ENCODE measurements at places on chromosomes 11 and 22.
A peak's percentile ranks its signal among the peaks of the same experiment; 100 is the strongest.

GRCh38 chr22:37419370-37419968 lies 7.8 kb downstream of the ELFN2 start:
- DNase-seq, result no peak

DNA sequence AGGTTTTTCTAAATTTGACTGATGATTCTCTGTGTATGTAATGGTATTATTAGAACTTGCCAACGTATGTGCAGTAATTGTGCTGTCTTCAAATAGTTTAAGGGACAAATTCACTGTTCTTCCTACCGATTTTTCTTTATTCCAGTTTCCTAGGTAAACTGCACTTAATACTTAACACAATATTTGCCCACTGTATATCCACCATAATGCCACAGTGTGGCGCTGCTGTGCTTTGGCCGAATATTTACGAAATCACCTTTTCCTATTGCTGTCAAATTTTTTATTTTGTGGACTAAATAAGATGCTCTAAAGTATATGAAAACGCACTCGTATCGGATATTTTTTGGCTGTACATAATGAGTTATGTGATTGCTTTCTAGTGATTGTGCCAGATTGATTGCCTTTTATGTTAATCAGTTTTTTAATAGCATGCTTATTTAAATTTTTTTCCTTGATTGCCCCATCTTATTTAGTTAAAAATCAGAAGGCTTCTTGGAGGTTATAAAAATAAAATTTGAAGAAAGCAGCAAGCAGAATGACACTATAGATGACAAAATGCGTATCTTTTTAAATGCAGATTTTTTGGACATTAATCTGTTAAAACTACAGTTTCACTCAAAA lies 10.5 kb downstream of the AASDHPPT start:
- DNase-seq, result no peak

GRCh38 chr11:128531588-128531987 lies 55.8 kb downstream of the ETS1 start:
- DNase-seq, result no peak

- DNase-seq, result no peak
Measured at GRCh38 chr11:18416459-18416858, 4.3 kb downstream of the LDHC start.

- DNase-seq, result no peak
Measured at GRCh38 chr11:131868629-131869507, 498.5 kb downstream of the NTM start.

DNA sequence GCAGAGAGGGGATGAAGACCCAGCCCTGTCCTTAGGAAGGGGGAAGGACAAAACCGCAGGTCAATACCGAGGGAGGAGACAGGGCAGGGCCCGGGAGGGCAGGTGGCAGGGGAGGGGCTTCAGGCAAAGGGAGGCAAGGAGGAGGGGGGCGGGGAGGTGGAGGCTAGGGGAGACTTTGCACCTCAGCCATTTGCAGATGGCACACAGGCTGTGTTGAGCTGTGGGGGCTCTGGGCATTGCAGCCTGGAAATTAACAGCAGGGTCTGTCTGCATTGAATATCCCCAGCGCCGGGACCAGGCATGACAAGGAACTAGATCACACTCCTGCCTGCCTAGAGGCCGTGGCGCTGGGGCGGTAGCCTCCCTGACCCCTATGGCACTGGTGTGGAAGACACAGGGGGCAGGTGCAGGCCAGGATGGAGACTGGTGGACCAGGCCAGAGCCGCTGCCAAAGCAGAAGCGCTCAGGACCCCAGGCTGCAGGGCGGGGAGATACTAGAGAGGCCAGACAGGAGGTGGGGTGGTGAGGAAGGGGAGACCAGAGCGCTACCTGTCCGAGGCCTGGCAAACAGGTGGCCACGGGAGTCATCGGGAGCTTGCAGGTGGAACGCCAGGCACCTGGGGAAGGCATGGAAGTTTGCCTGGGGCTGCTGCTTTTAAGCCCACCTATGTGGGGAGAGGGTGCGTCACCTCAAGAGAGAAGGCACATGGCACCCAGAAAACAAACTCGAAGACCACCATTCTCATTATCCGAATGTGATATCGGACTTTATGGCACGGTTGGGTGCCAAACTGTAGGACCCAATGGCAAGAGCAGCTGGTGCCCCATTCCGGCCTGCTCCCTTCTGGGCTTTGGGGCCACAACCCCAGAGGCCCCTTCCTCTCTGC lies 11.5 kb downstream of the CBX6 start:
- DNase-seq, result peak; percentile 44

DNA sequence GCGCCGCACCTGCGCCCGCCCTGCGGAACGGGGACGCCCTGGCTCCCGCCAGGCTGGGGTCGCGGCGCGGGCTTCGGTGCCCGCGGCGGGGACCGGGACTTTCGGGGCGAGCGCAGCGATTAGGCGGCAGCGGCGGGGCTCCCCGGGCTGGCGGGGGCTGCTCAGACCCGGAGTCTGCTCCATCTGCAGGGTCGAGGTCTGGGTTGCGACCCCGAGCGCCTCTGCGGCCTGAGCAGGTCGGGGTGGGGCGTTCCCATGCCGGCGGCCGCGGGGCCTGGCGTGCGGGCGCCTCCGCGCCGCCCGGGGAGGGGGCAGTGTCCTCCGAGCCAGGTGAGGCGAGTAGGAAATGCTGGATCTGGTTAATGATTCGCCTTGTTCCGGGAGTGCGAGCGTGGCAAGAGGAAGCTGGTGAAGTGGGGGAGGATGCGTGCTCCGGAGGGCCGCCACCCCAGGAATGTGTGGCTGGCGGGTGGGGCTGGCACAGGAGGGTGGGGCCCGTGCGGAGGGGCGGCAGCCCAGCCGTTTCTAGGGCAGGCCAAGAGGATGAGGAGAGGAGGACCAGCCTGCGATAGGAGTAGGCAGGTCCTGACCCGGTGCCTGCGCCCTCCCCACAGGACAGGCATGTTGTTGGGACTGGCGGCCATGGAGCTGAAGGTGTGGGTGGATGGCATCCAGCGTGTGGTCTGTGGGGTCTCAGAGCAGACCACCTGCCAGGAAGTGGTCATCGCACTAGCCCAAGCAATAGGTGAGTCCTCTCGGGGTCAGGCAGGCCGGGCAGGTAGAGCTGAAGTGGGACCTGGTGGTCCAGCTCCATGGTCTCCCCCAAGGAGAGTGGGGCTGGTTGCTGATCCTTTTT lies 606 bp downstream of the RASSF7 start:
- no peak for DNase-seq

DNA sequence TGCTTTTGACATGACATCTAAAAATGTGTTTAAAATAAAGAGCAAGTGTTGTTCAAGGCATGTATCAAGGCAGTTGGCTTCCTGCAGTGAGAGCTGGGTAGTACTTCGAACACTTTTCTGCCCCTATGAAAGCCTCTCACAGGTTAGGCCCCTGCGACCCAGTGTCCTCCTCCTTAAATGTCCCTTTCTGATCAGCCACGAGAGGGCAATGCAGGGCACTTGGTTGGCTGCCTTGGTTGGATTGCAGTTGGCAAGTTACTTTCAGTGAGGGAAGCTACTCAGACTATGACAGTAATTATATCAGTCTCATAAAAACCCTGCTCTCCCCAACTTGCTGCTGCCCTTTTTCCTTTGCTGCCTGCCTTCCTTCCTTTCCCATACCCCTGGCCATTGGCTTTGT lies 743.8 kb downstream of the NTM start:
- DNase-seq, result peak; percentile 52

DNA sequence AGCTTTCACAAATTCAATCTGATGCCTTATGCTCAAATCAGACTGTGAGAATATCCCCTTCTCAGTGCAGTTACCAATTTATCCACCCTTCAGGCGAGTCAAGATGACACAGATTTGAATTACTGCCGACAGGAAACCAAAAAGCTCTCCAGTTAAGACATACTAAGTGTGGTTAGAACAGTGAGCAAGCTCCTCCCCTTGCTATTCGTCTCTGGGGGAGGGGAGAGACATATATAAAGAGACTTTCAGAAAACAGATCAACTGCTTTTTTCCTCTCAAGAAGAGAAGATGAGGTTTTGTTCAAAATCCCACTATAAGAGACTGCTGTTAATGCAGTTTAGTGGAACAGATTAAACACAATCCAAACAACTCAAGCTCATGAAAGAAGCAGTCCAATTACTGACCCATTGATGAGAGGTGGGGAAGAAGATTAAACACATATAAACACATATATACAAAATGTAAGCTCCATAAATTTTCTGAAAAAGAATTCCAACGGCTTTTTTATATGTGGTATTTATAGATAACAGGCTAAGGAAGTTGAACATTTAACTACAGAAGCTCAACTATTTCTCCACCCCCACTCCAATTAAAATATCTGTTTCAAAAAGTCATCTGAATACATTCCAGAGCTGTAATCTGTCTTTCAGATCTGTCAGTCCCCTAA lies 102.7 kb downstream of the MRTFA start:
- no peak for DNase-seq

- DNase-seq, result no peak
Measured at GRCh38 chr11:12280838-12281565, 96.4 kb upstream of the PARVA start.

DNA sequence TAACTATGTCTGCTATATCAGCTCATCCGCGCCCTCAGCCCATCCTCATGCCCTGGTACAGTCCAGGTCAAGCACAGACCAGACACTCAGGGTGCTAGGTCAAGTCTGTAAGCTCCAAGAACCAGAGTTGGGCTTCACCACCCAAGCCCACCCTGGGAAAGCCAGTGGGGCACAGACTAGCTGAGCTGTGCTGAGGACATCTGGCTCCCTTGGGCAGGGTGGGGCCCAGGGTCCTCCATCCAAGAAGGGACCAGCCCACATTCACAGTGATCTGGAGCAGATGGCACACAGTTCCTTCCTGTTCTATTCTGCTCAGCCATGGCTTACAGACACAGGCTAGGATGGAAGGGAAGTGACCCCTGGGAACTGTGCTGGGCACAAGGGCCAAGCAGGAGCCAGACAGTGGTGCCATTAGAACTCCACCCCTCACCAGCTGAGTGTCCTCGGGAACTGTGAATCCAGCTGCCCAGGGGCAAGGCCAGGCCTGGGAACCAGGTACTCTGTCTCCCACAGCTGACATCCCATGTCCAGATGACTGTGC lies 9.1 kb downstream of the P2RY6 start:
- no peak for DNase-seq

DNA sequence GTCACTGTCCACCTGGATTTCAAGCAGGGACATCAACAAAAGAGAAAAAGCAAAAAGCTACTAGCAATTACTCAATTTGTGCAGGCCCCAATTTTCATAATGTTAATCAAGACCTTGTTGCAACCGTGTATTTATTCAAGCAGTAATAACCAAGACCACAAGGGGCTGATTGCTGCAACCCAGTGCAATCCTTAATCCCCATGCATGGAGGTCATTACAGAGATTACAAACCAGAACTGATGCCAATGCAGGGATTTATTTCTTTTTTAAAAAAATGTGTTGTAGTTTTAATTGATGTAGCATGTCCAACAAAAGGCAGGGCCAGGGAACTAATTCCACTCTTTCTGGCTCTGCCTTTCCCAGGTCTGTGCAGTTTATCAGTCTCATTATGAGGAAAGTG lies 18.4 kb downstream of the TECTA start:
- no peak for DNase-seq

- no peak for DNase-seq
Measured at GRCh38 chr11:121613724-121614123, 161.0 kb upstream of the SORL1-AS1 start.

GRCh38 chr11:45042560-45042959 lies 91.9 kb upstream of the TP53I11 start:
- DNase-seq, result no peak

GRCh38 chr11:63613517-63614135 lies 607 bp downstream of the PLAAT3 start:
- DNase-seq, result no peak

DNA sequence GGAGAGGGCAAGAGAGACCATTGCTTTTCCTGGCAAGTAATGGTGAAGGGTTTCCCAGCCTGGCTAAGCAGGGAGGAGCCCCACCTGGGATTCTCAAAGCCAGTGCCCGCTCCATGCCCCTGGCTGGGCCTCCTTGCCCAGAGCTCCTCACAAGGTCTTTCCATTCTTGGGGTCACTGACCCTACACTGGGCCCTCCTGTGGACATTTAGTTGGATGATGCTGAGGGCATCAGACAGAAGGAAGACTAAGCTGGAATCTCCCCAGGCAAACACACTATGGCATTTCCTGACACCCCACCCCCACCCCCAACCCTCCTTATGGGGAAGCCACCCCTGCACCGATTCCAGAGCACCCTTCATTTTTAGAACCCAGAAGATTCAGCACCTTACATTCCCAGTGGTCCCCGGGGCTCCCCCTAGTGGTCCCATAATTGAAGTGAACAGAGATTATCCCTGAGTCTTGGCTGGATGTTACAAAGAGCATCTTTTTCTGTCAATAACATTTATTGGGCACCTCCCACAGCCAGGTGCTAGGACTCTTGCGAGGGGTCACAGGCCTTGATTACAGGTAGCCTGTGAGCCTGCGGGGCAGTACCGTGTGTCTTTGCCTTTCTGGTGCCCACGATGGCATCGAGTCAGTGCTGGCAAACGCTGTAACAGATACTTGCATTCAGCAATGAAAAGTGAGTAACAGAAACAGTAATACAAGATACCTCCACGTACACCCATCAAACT lies 548.5 kb downstream of the BUD13 start:
- DNase-seq, result no peak

DNA sequence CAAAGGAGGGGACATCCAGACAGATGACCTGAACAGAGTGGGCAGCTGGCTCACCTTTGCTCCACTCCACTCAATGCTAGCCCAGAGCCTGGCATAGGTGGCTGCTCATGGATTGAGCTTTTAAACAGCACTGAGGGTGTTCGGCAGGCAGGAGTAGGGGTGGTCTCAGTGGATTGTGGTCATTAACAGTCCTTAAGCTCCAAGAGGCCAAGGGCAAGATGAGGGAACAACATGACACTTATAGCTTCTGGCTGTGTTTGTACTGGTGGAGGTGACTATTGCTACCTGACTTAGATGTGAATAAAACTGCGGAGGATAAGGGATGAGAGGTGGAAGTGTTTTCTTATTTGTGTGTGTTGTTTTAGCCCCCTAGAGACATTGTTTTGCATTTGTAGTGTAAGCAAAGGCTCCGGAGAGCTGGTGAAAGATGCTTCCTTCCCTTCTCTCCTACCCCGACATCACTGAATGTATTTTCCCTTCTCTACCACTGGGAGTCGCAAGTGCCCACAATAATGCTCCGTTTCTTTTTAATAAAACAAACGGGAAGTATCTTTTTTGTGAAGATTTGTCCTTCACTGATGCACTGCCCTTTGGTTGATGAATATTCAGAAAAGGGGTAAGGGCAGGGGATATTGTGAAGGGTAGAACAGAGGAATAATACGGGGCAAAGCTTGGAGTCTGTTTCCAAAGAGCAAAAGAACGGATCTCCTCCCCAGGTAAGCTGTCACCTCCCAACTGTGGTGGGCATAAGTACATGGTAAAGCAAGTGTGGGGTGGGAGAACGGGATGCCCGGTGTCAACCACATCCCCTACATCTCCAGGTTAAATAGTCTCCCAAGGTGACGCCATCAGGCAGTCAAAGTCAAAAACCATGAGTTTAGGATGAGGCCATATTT lies 27.5 kb upstream of the MTNR1B start:
- no peak for DNase-seq

DNA sequence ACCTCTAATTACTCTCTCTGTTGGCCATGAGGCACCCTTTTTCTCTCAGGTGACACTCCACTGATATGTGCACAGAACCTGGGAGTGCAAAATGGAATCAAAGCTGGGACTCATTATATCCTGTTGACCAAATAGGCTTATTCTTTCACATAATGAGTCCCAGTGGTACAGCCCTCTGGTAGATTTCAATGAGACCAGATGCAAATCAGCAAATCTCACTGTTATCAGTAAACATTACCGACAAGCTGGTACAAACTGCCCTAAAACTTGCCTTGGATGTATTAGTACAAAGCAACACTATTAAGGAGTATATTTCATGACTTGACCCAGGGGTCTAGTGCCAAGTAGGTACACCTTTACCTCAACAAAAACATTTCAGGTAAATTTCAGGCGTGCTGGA lies 128.3 kb downstream of the DDX10 start:
- no peak for DNase-seq

Measured in NCI-H510A (cell line).